NCI-H1048 (cell line): ENCODE measurements at places on chromosomes 5 and 9.

DNA sequence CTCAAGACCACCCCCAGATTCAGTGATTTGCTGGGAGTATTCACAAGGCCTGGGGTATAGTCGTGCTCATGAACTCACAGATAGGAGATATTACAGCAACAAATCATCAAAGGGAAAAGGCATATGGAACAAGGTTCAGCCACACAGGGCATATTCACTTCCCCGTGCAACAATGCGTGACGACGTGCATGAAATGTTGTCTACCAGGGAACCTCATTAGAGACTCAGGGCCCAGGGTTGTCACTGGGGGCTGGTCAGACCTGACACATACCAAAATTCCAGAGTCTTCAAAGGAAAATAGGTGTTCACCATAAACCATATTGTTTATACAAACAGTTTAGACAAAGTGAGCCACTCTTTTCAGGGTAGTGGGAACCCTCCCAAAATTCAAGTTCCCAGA lies 212.4 kb downstream of the RFK start:
- DNase-seq, result no peak

- no peak for DNase-seq
Observed at GRCh38 chr9:114210691-114211276, 55.4 kb downstream of the COL27A1 start.

GRCh38 chr9:126569036-126569435 lies 44.7 kb upstream of the LMX1B start:
- DNase-seq, result no peak

DNA sequence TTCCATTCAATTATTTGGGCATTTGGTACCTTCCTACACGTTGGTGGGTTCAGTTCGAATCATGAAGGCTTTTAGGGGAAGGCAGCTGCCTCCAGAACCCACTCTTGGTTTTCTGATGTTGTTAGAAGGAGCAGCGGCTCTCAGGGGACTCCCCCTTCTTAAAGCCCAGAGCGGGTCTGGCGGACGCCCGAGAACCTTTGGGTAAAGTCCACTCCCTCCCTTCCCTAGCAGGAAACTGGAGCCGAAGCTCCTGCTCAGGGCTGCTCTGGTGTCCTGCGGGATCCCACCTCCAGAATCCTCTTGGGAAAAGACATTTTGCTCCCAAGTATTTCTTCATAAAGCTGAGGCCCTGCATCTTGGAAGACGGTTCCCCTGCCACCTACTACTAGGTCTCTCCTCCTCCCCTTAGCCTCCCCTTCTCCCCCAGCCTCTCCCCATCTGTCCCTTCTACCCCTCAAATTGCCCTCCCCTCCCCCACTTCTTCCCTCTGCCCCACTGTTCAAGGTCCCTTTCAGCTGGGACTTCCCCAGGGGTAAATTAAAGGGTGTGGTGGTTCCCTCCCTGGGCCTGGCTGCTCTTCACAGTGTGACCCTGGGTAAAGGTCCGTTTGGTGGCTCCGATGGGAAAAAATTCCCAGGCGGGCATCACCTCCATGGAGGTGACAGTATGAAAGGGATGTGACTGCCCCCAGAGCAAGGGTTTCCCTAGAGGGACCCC lies 9.3 kb downstream of the IRX4 start:
- no peak for DNase-seq

DNA sequence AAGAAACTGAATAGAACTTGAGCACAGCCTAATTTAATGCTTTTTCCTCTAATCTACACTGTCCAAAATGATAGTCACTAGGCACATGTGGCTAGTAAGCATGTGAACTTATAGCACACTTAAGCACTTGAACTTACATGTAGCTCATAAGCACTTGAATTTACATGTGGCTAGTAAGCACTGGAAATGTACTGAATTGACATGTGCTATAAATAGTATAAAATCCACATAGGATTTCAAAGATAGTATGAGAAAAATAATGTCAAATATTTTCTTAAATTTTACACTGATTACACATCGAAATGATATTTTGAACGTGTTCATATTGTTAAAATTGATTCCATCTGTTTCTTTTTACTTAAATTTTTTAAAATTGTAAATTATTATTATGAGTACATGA lies 167.3 kb downstream of the CARTPT start:
- no peak for DNase-seq

GRCh38 chr9:277601-278295 lies 63.1 kb downstream of the DOCK8 start:
- DNase-seq, result no peak

GRCh38 chr5:88188458-88189132 lies 80.0 kb downstream of the TMEM161B start:
- no peak for DNase-seq

- DNase-seq, result no peak
Observed at GRCh38 chr9:114696814-114697544, 15.0 kb upstream of the TEX48 start.
